ENCODE measurements at places on chromosomes 11 and 22.

GRCh38 chr22:33224841-33225240 is 166.7 kb upstream of the SYN3 start:
- H3K27ac ChIP-seq: no peak overlapping the region
- H3K4me3 ChIP-seq: no peak overlapping the region
- H3K4me1 ChIP-seq: peaks cover 6% of the 10 kb centered on the region
- H3K27me3 ChIP-seq: peaks cover 20% of the 10 kb centered on the region
- no peak for DNase-seq

- H3K27ac ChIP-seq: no peak overlapping the region
- H3K4me1 ChIP-seq: peaks cover 29% of the 10 kb centered on the region
- H3K36me3 ChIP-seq: no peaks in the 10 kb centered on the region
- DNase-seq: no peak
- no peaks in the 10 kb centered on the region for H3K27me3 ChIP-seq
Observed at GRCh38 chr11:73154178-73154577, 12.1 kb upstream of the FCHSD2 start.

DNA sequence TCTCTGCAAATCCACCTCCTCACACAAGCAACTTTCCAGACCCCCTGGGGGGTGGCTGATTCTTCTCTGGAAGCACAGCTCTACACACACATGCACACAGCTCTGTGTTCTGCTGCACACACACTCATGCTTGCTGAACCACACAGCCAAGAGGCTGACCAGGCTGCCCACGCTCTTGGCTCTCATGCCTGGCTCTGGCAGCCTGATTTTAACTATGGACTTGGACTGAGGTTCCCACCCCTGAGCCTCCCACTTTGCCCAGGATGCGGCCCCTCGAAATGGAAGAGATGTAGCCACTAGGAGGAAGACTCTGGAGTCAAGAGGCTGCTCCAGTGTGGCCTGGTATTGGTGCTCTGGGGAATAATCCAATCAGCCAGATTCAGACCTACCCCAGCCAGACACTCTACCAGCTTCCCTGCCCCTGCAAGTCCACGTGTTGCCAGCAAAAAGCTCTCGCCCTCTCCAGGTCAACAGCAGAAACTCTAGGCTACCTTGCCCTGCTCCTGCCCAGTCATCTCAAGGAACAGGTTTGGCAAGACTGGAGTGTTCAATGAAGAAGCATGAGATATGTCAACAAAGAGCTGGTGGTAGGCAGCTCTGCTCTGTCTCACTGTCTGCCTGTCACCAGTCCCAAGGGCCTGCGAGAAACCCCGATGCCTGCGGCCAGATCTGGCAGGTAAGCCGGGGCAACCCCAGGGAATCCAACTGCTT is 8.8 kb upstream of the CASTOR1 start:
- DNase-seq: no peak
- peaks cover 34% of the 10 kb centered on the region for H3K4me1 ChIP-seq
- H3K27ac ChIP-seq: peak overlapping the region; percentile 83

GRCh38 chr11:8090756-8091155 is 9.7 kb downstream of the TUB start:
- no peak overlapping the region for H3K27ac ChIP-seq
- peaks cover 17% of the 10 kb centered on the region for H3K4me1 ChIP-seq
- H3K27me3 ChIP-seq: no peaks in the 10 kb centered on the region
- peak; percentile 49 for DNase-seq
- H3K4me3 ChIP-seq: no peak overlapping the region

- no peak overlapping the region for H3K4me3 ChIP-seq
- no peaks in the 10 kb centered on the region for H3K36me3 ChIP-seq
- no peak for DNase-seq
- no peak overlapping the region for H3K27ac ChIP-seq
- peaks cover 38% of the 10 kb centered on the region for H3K4me1 ChIP-seq
- peaks cover 4% of the 10 kb centered on the region for H3K27me3 ChIP-seq
Observed at GRCh38 chr22:27381960-27382742, 419.4 kb downstream of the MN1 start.

DNA sequence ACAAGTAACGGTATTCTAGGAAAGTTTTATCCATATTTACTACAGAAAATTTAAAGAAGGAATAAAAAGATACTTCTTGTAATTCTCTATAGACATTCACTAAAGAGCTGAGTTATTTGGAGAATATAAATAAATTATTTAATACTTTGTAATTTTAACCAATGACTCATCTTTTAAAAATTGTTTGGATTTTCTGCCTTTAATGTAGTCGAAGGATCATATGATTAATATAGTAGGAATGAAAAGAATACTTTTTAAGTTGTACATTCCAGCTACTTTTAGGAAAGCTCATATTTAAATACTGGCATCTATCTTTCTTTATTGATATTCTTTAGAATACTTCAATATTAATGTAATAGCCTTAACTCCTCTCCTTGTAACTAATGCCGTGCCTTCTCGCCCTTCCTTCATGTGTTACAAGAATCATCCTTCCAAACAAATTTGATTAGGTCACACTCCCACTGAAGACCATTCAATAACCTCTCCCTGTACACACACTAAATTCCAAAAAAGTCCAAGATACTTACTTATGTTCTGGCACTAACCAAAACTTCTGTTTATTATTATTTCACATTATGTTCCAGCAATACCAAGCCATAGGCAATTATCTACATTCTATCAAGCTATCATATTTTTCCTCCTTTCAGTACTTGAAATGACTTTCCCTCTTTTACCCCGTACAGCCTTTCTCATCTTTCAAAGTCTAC is 501.9 kb downstream of the CNTN5 start:
- H3K27ac ChIP-seq: no peak overlapping the region
- DNase-seq: no peak
- H3K4me1 ChIP-seq: no peaks in the 10 kb centered on the region
- no peaks in the 10 kb centered on the region for H3K36me3 ChIP-seq
- no peaks in the 10 kb centered on the region for H3K27me3 ChIP-seq
- H3K4me3 ChIP-seq: no peak overlapping the region

GRCh38 chr22:37533995-37534394 is 14.8 kb upstream of the CARD10 start:
- DNase-seq: no peak
- H3K36me3 ChIP-seq: no peaks in the 10 kb centered on the region
- H3K4me3 ChIP-seq: no peak overlapping the region
- peaks cover 5% of the 10 kb centered on the region for H3K4me1 ChIP-seq
- no peaks in the 10 kb centered on the region for H3K27me3 ChIP-seq
- no peak overlapping the region for H3K27ac ChIP-seq

GRCh38 chr11:107769189-107769588 is 57.3 kb upstream of the SLN start:
- peaks cover 11% of the 10 kb centered on the region for H3K27me3 ChIP-seq
- no peak overlapping the region for H3K4me3 ChIP-seq
- peaks cover 6% of the 10 kb centered on the region for H3K4me1 ChIP-seq
- no peaks in the 10 kb centered on the region for H3K36me3 ChIP-seq
- H3K27ac ChIP-seq: no peak overlapping the region

- no peak overlapping the region for H3K27ac ChIP-seq
- no peaks in the 10 kb centered on the region for H3K4me1 ChIP-seq
- no peak overlapping the region for H3K4me3 ChIP-seq
- no peaks in the 10 kb centered on the region for H3K36me3 ChIP-seq
- H3K27me3 ChIP-seq: peaks cover 2% of the 10 kb centered on the region
Observed at GRCh38 chr11:57868491-57868890, 106.9 kb downstream of the CTNND1 start.

DNA sequence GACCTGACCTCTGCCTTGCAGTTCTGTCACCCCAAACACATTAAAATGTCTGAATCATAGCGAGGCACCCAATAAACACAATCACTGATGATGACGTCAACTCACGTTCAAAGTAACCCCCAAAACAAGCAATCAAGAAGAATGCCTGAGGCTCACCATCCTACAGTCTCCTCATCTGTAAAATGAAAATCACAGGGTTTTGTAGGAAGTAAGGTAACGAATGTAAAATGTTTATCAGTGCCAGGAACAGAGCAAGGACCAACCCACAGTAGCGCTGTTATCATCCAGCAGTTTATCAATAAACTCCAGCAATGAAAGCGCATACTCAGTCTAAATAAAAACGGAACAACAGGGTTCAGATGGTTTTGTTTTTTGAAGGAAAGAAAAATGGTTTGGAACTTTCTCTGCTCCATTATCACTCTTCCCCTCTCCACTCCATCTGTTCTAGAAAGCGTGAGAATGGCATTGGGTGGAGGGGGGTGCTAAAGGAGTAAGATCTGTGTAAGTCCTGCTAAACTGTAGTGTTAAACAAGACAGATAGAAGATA is 110.5 kb downstream of the MICAL3 start:
- H3K27me3 ChIP-seq: no peaks in the 10 kb centered on the region
- no peak for DNase-seq
- H3K4me3 ChIP-seq: no peak overlapping the region
- H3K36me3 ChIP-seq: no peaks in the 10 kb centered on the region
- H3K27ac ChIP-seq: peak overlapping the region; percentile 69

GRCh38 chr11:79100093-79100910 is 340.5 kb downstream of the TENM4 start:
- no peak overlapping the region for H3K4me3 ChIP-seq
- no peaks in the 10 kb centered on the region for H3K36me3 ChIP-seq
- H3K27ac ChIP-seq: no peak overlapping the region
- no peak for DNase-seq
- no peaks in the 10 kb centered on the region for H3K27me3 ChIP-seq
